CD8-positive, alpha-beta memory T cell (primary cell): ENCODE measurements at places on chromosomes 7 and 10. TPM values are rescaled to one million over a fixed set of nuclear protein-coding genes. Genes with fewer than 3 reads are reported as not detected.

The WDFY4 gene
- 0.35 TPM for total RNA-seq

The MYH16 gene
- not detected for total RNA-seq

The GBX1 gene
- total RNA-seq = not detected

The SLC18A3 gene
- total RNA-seq = not detected

The RAB19 gene
- total RNA-seq = 10.4 TPM

The TUBAL3 gene
- not detected for total RNA-seq

The MRLN gene
- total RNA-seq = not detected

The WEE2 gene
- total RNA-seq = not detected

The OR6B1 gene
- total RNA-seq = not detected

- peak; percentile 10 for DNase-seq
These were observed 19.6 kb upstream of the GIMAP2 start for GRCh38 chr7:150665896-150666295.

DNA sequence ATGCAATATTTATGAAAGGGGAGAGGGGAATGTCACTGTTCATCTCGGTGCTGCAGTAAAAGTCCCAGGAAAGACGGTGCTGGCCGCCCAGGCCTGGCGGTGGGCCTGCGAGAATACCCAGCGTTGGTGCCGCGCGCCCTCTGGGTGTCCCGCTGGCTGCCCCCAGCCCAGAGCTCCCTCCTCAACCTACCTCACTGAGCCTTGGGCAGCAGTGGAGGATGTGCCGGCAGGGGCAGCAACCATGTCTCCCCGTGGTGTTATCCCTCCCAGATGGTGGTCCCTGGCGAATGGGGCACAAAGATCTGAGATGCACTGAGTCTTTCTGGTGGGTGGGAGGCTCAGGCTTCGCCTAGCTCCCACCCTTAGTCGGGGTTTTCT is 9.5 kb upstream of the TLX1 start:
- DNase-seq = no peak

GRCh38 chr7:103134836-103135554 is 13.9 kb downstream of the NAPEPLD start:
- no peak for DNase-seq

DNA sequence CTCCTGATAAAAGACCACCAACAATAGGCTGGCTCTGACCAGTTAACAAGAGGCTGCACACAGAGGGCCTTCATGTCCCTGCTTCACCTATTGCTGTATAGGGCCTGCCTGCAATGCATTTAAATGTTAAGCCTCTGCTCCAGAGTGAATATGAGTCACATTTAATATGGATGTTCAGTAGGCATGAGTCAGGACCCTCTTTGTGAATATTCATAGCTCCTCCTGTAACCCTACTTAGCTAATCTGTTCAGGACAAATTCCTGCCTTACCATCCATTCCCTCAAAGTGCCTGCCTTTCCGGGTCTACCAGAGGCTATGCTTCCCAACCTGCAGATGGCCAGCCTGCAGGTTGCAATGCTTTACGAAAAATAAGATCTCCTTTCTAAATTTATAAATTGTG is 32.5 kb downstream of the ARHGAP22 start:
- no peak for DNase-seq

DNA sequence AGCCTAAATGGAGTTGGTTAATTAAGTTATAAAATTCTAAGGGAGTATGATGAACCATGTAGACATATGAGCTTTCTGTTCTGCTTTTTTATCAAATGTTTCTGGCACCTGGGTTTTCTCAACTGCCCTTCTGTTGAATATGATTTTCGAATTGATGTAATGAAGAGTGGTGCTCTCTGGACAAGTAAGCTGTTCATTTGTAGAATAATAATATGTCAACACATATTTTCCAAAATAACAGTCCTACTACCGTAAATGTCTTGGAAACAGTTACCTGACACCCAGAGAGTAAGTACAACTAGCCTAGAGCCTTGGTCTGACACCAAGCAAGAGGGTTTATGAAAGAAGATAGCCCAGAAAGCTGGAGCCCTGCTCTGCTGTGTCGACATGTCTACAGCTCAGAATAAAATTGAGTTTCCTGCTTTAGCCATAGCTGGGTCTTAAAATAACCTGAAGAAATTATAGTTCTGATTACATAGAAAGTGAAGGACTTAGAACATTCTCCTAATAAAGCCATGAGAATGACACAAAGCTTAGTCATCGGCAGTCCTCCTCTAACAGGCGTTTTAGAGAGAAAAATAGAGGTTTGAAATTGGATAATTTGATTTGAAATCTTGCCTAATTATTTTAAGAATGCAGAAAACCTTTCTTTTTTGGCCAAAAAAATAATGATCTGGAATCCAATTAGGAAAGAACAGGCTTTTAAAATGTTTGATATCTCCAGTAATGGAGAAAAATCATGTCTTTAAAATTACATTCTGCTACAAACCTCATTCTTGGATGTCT is 25.1 kb downstream of the HDAC9 start:
- DNase-seq = no peak

GRCh38 chr10:6473901-6474370 is 106.1 kb downstream of the PRKCQ start:
- DNase-seq = peak; percentile 61

- no peak for DNase-seq
These were observed 92.9 kb upstream of the HDAC9 start for GRCh38 chr7:18402488-18403183.

GRCh38 chr10:2839081-2839725 is 228.1 kb upstream of the PFKP start:
- no peak for DNase-seq
